Stimulated activated CD4-positive, alpha-beta T cell treated with anti-CD3 and anti-CD28 coated beads, Interleukin-4, amount 100 ng/mL, for 1 hour (primary cell): ENCODE measurements at places on chromosomes 16 and 17.

DNA sequence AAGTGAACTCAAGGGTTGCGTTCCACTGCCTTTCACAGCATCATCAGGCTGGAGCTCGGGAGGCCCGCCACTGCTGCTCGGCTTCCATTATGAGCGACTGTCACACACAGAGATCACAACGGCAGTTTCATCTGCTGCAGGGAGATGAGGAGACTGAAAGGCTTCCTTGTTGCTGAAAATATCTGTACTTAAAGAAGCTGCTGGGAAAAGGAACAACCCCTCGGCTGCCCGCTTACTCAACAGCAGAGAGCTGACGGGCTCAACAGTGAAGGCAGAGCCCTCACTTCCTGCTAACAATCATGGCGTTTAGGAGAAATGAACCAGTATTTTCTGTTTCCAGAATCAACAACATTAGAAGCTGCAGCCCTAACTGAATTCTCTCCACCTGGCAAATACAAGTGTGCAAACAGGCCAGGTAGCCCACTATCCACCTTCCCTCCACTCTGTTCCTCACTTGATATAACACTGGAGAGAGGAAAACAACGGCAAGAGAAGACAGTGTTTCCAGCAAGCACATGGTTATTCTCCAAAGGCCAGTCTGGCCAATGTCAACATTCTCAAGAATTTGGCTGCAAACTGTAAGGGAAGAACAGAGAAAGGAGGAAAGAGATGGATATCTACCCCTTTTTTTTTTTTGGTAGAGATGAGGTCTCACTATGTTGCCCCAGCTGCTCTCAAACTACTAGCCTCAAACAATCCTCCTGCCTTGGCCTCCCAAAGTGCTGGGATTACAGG is 33.7 kb downstream of the MBTPS1 start:
- DNase-seq: no peak

GRCh38 chr16:8718851-8719680 is 44.6 kb downstream of the ABAT start:
- no peak for DNase-seq

DNA sequence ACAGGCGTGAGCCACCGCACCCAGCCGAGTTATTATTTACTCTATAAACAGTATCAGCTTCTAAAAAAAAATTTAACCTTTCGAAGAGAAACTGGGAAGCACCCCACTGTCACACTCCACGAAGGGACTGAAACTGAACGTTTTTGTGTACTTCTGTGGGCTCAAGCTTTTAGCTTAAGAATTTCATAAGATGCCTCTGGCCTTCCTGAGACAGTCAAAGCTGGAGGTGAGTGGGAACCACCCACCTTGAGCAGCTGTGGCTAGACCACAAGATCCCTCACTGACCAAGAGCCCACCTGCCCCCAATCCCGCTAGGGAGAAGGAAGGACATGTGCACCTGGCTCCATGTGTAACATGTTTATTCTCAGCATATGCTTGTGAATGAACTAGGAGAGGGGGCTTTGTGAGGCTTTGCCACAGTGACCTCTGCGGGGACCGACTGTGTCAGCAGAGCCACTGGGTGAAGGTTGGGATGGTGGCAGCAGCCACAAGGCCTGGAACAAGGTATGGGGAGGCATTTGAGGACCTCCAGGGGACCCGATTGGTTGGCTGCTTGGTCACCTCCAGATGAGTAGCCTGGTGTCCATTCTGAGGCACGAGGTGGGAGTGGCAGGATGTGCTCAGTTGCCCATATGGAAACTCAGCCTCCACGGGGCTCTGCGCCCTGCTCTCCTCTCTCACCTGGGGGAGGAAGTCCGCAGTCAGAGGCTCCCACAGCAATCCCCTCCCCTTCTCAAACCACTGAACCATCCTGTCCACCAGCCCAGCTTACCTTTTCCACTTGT is 4.8 kb downstream of the DPEP3 start:
- DNase-seq: no peak

- DNase-seq: peak; percentile 66
These were observed 15.0 kb upstream of the C17orf58 start for GRCh38 chr17:68011199-68011665.
